ENCODE measurements at places on chromosomes 11 and 22.

GRCh38 chr11:107858217-107859070 is at the start of gene SLC35F2:
SLC35F2 (minus strand) TSS chr11:107858787; CDS start chr11:107858767, 20 bp downstream.
- DNase-seq, result no peak

GRCh38 chr11:70579316-70579955 is 181.1 kb downstream of the CTTN start:
- no peak for DNase-seq

DNA sequence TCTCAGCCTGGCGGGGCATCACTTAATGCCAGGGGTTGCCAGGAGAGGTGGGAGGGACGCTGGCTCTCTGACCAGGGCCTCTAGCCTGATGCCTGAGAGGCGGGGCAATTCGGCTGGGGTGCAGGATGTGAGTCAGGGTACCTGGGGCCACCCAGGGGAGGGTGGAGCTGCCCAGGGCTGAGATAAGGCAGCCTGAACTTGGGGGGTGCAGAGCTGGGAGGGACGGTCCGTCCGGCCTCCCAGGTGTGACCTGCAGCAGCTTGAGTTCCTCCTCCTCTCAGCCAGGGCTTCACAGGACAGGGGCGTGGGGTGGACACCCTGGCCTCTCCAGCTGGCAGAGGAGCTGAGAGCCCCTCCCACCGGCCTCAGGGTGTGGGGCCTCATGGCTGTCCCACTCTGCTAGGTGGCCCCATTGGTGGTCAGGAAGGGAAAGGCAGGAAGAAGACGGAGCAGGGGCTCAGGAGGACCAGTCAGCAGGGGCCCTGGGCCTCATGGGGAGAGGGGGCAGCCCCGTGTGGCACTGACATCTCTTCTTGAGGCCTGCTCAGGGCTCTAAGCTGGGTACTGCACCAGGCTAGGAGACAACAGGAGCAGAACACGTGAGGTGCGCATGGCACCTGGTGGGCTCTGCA is 942 bp upstream of the RPS6KA4 start:
- DNase-seq, result no peak

DNA sequence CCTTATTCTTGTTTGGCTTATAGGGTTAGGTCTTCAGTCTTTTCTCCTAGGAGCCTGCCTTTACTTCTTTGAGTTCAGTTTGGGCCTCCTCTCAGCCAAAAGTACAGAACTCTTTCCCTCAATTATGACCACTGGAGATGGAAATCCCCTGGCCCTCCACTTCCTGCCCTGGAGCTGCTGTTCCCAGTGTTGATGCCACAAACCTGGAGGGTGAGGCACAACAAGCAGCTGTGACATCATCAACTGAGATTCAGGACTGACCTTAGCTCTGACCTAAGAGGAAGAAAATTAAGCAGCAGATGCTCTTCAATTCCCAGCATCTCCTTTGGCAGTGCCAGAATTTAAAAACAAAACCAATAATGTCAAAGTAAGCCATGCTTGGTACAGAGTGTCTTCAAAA is 3.0 kb downstream of the ABTB2 start:
- DNase-seq, result no peak

DNA sequence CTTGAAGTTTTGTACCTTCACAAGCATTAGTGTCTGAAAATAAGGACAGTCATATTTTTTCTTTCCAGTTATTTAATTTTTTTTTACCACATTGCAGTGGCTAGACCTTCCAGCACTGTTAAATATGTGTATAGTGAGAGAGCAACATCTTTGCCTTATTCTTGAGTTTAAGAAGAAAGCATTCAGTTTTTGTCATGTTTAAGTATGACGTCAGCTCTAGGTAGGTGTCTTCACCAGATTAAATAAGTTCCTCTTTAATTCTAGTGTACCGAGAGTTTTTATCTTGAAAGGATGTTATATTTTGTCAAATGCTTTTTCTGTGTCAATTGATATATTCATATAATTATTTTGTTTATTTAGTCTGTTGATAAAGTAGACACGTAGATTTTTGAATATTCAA is 258.8 kb downstream of the FAM181B start:
- no peak for DNase-seq

- DNase-seq, result no peak
These were observed 498.3 kb downstream of the BUD13 start for GRCh38 chr11:116274521-116274920.

DNA sequence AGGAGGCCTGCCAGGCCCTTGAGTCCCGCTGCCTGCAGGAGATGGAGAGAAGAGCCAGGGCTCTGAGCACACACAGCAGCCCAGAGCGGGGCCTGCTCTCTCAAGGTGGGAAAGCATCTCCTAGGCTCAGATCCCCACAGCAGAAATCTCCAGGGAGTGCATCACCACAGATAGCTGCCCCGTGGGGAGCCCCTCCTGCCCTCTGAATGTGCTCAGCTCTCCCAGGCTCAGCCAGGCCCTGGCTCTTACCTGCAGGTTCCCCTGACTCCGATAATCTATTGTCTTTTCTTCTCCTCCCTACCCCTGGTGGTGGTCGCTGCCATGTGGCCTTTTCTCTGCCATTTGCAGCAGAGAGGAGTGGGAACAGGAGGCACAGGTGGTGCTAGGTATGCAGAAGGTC is 49.9 kb downstream of the BTG4 start:
- DNase-seq, result no peak

GRCh38 chr11:16012125-16012751 is 344.1 kb downstream of the SOX6 start:
- DNase-seq, result no peak

DNA sequence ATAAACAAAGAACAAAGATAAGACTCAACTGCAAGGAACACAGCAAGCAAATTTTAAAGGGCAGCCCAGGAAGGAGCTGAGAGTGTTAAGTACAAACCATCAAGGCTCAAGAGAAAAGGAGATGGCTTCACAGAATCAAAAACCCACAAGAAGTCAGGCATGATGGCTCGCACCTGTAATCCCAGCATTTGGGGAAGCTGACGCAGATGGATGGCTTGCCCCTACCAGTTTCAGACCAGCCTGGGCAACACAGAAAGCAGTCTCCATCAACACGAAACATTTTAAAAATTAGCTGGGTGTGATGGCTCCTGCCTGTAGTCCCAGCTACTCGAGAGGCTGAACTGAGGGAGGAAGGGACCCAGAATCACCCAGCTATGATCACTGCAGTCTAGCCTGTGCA is 32.6 kb downstream of the MAPK1 start:
- DNase-seq, result no peak

DNA sequence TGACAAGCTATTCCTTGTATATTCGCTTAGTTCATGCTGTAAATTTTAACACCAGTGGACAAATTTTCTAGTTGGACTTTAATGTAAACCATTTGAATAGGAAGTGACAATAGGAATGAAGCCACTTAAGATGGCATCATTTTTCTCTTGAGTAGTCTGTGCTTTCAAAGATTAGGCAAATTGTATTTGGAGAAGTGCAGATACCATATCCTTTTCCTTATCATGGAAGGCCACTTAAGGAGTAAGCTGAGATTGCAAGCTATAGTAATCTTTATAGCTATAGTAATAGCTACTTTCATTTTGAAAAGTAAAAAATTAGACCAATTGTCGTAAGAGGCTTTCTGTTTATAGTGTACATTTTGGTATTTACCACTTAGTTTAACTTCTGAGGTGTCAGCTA is 12.8 kb downstream of the CAPRIN1 start:
- DNase-seq, result no peak

DNA sequence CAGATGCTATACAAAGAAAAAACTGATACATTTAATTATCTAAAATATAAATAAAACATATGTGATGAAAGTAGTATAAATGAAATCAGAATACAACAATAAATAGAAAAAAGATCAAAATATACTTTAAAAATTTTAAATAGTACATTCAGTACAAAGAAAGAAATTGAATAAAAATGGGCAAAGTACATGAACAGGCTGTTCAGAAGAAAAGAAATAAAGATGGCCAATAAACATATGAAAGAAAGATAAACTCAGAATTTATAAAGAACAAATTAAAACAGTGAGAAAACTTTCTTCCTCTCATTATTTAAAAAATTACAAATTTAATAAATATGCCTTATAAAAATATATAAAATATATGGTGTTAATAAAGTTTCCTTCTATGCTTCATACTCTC is 50.5 kb upstream of the AMOTL1 start:
- DNase-seq, result no peak

DNA sequence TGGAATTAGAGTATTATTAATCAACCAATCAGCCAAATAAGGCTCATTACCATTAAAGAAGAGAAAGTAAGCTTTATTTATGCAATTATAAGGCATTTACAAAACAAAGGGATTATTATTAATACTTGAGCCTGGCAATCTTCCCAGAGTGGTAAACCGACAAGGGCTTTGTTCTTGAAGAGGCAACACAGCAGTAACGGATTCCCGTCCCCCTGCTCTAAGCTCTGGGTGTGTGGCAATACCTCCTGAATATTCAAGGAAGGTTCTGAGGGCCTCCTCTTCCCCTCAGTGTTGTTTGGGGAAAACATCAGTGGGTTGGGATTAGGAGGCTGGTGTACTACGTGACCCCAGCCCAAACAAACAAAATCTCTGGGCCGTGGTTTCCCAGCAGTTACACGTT is 176.5 kb downstream of the TENM4 start:
- DNase-seq, result no peak

DNA sequence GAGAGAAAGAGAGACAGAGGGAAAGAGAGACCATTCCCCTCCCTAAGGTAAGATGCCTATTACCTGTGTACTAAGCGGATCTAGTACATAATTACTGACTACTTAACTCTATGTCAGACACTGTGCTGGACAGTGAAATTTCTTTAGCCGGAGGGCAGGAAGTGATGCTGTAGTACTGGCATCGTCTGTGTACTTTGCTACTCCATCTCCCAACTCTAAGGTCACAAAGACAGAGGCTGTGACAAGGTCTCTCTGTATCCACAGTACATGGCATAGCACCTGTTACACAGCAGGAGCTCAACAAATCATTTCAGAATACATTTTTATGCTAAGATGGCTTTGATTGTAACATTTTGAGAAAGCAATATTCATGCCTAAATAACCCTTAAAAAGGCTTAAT is 9.0 kb downstream of the BLID start:
- DNase-seq, result no peak

- DNase-seq, result no peak
These were observed 387.8 kb upstream of the CADM1 start for GRCh38 chr11:115892016-115892415.

DNA sequence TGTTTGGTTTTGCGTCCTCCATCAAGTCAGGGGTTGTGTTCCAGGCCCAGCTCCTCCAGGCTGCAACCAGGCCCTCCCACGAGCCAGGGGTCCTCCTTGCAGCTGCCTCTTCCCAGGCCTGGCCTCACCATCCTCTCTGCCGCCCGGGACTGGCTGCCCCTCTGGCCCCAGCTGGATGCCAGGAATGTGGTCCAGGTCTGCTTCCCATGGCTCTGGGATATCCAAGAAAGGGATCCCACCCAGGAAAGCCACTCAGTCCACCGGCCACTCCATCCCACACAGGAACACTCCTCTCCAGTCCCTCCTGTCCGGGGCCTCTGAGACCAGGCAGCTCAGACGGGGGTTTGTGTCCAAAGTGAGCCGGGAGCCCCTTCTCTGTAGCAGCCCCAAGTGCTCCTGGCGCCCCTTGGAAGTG is 336.4 kb downstream of the BRD1 start:
- no peak for DNase-seq

GRCh38 chr11:59558270-59558643 is 46.9 kb downstream of the OR4D9 start:
- DNase-seq, result no peak

DNA sequence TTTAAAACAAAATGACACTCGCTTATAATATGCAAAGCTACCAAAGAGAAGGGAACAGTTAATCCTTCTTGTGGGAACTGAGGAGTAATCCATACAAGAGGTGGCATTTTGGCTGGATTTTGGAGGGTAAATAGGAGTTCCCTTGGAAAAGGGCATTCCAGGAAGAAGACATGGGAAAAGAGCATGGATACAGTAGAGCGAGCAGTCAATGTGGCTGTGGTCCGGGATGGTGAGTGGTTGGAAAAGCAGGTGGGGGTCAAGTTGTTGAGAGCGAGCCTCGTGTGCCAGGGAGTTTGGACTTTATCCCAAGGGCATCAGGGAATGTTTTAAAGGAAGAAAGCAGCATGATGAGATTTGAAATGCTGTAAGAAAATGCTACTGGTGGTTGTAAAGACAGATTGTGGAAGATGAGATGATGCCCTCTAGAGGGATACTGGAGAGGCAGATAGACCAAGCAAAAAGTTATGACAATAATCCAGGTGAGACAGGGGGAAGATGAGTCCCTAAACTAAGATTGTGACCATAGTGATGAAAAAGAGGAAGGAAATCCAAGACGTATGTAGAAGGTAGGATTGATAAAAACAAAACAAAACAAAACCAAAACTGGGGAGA is 3.8 kb upstream of the MMP7 start:
- peak; percentile 10 for DNase-seq

- no peak for DNase-seq
These were observed 2.2 kb downstream of the NCAM1 start for GRCh38 chr11:112963368-112963955.

DNA sequence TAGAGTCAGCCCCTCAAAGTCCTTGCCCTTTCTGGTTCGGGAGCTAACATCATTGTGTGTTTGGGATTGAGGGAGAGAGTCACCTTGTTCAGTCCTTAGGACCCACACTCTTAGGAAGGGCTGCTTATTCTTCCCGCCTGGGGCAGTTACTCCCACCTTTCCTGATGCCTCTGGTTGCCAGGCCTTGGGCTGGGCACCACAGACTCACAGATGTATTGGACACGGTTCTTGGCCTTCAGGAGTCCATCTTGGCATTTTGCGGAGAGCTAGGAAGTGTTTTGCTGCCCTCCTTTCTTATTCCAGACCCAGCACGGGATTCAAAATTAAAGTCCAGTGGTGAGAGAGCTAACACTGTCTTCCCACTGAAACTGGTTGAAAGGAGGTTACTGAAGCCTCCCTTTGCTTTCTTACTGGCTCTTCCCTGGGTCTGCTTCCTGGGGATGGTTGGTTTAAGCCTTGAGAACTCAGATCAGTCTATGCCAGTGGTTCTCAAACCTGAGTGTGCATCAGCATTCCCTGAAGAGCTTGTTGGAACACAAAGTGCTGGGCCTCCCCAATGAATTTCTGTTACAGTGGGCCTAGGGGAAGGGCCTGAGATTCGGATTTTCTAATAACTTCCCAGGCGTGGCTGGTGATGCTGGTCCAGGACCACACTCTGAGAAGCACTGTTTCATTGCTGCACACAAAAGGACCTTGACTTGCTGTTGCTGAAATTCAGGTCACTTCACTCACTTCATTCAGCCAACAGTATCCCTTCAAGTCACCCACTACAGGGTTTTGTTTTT is 1.4 kb downstream of the OSBP2 start:
- no peak for DNase-seq

- DNase-seq, result no peak
These were observed 13.8 kb downstream of the PARVG start for GRCh38 chr22:44194569-44194968.

- DNase-seq, result no peak
These were observed 16.2 kb downstream of the CD6 start for GRCh38 chr11:60987577-60988277.

- DNase-seq, result no peak
These were observed 1.7 kb downstream of the PTH start for GRCh38 chr11:13494051-13494450.

GRCh38 chr11:79845002-79845709 is 404.3 kb upstream of the TENM4 start:
- no peak for DNase-seq

Measured in AML-193 (cell line).